HepG2 (cell line): ENCODE measurements at places on chromosomes 16 and 17.
A peak's percentile ranks its signal among the peaks of the same experiment; 100 is the strongest.

DNA sequence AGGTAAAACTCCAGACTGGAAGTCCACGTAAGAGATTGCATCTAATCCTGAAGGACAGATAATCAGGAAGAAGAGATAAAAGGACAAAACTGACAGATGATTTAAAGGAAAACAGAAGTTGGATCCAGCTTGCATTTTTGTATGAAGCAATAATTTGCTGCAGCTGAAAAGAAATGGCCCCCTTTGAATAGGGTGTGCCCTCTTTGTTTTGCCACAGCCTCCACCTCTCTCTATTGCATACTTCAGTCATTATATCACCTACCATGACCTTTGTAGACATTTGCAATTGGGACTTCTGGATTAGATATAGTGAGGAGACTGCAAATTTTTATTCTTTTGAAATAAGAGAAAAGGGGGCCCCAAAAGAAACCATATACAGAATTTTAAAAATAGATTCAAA, 8.1 kb downstream of the NOG start:
- DNase-seq = no peak

DNA sequence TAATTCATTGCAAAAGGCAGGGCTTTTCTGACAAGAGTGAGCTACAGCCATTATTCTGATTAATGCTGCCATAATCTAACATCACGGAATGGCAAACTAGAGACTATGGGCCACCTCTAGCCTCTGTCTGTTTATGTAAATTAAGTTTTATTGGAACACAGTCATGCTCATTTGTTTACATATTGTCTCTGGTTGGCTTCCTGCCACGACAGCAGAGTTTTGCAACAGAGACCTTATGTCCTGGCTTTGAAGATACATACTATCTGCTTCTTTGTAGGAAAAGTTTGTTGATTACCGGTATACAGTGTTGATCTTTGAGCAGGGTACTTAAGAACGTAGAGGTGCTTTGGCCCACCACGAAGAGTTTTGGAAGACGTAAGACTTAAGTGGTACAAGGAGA, 715.9 kb upstream of the RBFOX1 start:
- DNase-seq = no peak

GRCh38 chr16:68719993-68720489, 17.1 kb upstream of the CDH1 start:
- DNase-seq = no peak

- DNase-seq = no peak
Measured at GRCh38 chr17:41212524-41213169, 13.8 kb upstream of the KRTAP9-2 start.

GRCh38 chr16:54142787-54143186, 143.8 kb downstream of the IRX3 start:
- DNase-seq = no peak

DNA sequence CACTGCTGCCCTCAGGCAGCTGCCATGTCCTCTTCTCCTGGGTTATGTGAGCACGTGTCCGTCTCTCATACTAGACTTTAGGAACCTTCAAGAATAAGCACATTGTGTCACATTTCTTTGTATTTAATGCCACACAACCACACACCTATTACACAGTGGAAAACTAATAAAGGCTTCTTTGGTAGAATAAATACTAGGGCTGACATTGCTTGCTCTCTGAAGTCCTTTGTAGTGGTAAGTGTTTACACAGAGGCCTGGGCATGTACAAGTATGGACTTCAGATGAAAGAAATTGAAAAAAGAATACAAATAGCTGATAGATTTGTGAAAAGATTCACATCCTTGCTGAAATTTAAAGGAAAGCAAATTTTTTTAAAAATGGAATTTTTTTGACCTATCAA, 188.1 kb upstream of the CCL2 start:
- no peak for DNase-seq

- peak; percentile 89 for DNase-seq
Measured at GRCh38 chr17:4940555-4941318, 669 bp downstream of the RNF167 start.

DNA sequence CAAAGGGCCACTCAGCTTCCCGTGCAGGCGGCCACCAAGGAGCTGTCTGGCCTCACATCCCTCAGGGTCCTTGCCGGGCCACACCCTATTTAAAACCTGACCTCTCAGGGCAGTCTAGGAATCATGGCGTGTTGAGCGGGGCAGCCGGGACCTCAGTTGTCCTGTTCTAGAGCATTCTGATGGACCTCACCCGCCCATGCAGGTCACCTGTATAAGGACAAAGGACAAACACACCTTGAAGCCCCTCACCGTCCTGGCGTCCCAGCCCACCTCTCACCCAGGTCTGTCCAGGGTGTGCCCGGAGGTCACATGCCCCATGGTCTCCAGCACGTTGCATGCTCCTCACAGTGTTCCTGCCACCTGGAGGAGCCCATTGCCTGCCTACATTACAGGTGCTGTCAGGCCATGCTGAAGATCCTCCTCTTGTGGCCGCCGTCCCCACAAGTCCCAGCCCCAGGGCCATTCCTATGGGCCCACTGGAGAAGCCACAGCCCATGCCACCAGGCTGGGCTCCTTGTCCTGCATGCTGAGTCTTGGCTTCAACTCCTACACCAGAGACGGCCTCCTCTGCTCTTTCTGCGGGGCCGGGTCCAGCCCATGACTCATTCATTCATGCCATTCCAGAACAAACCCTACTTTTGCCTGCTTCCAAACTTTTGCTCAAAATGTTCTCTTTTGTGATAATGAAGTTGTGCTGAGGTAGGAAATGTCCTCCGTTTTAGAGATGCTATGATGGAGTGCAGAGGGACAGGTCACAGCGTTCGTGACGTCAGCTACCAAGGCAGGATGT, 46.3 kb downstream of the PEMT start:
- no peak for DNase-seq

DNA sequence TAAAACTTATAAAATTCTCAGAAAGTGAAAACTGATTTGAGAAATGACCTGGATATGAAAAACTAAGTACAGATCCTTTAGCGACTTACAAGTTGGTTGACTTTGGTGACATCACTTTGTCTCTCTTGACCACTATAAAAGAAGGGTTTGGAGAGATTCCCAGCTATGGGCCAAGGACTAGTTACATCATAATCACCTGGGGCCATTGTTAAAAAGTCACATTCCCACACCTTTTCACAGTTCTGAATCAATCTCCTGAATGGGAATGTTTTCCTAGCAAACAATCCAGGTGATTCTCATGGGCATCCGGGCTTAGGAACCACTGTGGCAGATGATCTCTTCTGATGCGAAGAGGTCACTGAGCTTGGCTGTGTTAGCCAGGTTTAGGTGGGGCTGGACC, 620 bp upstream of the VWA3A start:
- no peak for DNase-seq

DNA sequence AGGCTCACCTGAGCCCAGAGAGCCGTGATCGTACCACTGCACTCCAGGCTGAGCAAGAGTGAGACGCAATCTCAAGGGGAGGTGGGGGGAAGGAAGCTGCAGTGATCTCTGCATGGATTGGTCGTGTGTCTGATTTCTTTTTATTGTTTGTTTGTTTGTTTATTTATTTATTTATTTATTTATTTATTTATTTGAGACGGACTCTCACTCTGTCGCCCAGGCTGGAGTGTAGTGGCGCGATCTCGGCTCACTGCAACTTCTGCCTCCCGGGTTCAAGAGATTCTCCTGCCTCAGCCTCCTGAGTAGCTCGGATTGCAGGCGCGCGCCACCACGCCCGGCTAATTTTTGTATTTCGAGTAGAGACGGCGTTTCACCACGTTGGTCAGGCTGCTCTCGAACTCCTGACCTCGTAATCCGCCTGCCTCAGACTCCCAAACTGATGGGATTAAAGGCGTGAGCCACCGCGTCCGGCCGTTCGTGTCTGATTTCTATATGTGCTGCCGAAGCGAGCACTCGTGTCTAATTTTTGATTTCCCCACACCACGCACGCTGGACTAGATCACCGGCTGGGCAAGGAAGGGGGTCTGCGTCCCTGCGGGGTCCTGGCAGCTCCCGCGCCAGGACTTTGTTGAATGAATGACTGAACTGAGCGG, 448 bp upstream of the TNFRSF12A start:
- no peak for DNase-seq

DNA sequence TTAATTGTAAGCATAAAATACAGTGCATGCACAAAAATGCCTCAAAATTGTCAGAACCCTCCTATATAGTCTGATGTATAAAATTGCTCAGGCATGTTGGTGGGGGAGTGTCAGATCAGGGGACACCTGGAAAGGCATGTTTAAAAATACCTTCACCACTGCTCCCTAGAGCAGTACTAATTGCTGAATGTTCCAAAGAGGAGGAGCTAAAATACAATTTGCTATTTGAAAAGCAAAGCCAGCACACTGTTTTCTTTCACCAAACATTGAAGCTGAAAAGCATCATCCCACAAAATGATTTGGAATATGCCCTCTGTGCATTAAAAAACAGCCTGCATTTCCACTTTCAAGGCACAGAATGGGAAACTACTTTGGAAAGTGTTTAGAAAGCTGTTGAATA, 2.6 kb downstream of the ADAMTS18 start:
- DNase-seq = no peak

DNA sequence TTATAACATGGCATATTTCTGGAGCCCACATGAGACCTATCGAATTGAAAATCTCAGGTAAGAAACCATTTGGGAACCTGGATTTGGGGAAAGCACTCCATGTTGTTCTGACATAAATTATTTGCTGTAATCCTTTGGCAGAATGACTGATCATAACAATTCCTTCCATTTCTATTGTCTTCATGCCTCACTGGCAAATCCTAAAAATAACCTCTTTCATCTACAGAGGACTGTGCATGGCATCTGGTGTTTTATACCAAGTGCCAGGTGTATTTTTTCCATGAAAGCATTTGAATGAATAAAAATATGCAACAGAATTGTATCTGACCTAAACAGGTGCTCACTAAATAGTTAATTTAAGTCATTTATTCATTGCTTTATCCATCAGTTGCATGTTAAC, 33.7 kb upstream of the COQ7 start:
- no peak for DNase-seq

DNA sequence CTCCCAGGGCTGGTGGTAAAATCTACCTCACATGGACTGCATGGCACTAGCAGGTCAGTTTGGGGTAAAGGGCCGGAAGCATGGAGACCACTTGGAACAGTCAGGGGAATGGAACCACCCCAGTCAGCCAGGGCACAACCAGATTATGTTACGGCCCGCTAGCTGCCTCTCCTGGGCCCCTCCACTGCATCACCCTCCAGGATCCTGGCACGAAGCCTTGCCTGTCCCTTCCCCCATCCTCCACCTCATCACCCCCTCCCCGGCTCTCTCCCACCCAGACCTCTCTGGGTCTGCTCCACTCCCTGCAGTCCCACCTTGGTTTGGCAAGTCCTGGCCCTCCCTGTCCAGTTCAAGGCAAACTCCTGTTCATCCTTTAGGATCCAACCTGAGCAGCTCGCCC, 91.7 kb downstream of the CLEC16A start:
- no peak for DNase-seq

DNA sequence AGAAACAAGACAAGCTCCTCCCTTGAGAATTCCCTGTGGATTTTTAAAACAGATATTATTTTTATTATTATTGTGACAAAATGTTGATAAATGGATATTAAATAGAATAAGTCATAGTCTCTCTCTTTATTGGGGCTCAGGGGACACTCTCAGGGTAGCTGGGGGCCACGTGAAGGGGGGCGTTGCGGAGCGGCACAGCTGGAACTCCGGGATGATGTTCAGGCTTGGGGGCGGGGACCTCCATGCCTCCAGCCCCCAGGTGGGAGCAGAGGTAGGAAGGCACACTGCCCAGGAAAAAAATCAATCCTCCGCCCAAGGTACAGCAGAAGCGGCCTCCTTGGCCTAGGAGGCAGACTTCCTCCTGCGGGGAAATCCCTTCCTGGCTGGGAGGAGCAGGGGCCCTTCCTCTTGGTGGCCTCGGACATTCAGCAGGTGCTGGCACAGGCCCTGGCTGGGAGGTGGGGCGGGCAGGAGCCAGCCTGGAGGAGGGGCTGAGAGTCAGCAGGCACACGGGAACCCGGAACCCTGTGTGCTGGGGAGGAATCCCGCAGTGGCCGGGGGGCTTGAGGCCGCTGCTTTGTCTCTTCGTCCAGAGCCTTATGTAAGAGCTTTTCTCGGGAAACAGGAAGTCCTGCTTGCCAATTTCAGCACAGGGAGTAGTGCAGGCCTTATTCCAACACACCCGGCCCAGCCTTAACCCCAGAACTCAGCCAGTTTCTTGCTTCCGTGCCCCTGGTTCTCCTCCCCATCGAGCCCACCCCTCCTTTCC, 591 bp upstream of the TNFSF13 start:
- DNase-seq = peak; percentile 52

- no peak for DNase-seq
Measured at GRCh38 chr16:89375686-89376085, 114.7 kb downstream of the ANKRD11 start.

DNA sequence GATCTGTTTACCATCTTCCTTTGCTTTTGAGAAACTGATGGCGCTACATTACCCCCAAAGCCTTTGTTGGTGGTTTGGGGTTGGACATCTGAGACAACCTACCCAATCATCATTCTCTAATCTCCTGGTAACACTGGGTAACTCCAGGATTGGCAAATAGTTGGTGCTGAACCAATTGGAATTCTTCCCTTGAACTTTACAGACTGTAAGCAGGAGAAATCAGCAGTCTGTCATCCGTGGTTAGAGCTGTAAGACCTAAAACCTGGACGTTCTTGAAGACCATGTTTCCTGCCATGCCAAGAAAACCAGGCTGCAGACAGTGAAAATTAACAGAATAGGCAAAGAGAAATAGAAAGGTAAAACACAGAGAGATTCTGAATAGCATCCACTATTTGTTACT, 398.8 kb upstream of the SALL1 start:
- no peak for DNase-seq

DNA sequence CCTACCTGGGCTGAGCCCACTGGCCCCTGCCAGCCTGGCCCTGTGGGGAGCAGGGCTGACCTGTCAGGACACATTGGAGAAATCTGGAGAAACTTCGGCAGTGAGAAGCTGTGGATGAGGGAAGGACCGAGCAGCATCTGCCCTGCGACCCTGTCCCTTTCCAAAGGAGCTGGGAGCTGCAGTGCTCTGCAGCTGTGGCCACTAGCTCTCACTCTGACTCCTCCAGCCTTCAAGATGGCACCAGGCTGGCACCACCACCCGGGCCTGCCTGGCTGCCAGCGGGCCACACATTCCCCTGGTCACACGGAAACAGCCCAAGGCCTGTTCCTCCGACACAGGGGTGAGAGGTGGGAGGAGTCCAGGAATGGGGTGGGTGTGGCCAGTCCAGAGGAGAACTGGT, 30.1 kb downstream of the CD300LG start:
- no peak for DNase-seq

- no peak for DNase-seq
Measured at GRCh38 chr16:55778757-55779156, 54.1 kb downstream of the CES1 start.

DNA sequence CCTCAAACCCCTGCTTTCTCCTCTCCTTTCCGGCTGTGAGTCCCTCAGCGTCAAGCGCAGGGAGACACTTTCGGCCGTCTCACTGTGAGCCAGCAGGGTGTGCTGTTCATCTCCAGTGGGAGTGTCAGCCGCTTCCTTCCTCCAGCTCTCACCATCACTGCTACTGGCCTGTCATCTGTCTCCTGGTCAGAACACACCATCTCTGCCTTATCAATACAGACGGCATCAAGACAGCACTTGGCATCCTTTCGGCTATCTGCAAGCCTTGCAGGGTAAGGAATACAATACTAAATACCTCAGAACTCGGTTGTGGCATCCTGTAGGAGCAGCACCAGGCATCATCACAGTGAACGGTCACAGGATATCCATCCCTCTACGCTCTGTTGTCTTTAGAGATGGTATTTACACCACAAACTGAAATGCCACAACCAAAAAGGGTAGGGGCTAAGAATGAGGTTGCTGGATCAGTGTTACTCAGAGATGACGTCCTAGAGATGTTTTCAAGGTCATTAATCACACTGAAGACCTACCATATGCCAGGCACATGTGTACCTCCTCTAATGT, 20.7 kb upstream of the CMTM4 start:
- peak; percentile 64 for DNase-seq
